ENCODE measurements at places on chromosomes 6 and 20.

DNA sequence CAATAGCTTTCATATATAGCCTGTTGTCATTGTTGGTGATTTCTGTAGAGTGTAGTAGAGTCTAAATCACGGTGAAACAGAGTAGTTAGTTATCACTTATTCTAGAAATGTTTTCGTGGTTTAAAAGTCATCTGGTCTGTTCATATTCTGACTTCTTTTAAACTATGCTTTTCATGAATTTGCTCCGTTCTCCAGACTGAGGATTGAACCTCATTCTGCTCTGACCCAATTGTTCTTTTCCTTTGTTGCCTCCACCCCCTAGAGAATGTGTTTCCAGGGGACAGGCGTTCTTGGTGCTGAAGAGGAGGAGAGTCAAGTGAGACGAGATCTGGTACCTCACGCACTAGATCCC lies 748 bp upstream of the ZNF292 start:
- DNase-seq, result no peak

DNA sequence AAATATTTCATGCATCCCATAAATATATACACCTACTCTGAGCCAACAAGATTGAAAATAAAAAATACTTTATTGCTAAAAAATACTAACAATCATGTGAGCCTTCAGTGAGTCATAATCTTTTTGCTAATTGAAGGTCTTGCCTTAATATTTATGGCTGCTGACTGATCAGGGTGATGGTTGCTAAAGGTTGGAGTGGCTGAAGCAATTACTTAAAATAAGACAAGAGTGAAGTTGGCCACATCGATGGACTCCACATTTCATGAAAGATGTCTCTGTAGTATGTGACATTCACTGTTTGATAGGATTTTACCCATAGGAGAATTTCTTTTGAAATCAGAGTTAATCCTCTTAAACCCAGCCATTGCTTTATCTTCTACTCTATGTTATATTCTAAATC lies 11.1 kb downstream of the TRDN start:
- DNase-seq, result no peak

- DNase-seq, result no peak
Observed at GRCh38 chr6:131103296-131103695, 32.0 kb upstream of the AKAP7 start.

GRCh38 chr20:52103335-52103912 lies 88.2 kb downstream of the ZFP64 start:
- peak; percentile 8 for DNase-seq

DNA sequence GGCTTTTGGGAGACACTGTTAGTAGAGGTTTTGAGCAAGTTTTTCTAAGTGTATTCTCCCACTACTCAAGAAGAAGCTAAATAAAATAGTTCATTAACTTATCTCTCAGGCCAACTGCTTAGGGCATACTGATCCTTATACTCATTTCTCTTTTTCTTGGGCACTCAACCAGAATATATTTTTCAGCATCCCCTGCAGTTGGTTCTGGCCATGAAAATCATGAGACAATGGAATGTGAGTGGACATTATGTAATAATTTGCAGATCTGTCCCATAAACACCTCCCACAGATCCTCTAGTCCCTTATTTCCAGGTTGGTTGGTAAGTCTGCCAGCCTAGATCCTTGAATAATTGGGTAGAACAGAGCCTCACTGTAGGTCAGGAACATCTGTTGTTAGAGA lies 136.7 kb downstream of the AIG1 start:
- DNase-seq, result no peak

DNA sequence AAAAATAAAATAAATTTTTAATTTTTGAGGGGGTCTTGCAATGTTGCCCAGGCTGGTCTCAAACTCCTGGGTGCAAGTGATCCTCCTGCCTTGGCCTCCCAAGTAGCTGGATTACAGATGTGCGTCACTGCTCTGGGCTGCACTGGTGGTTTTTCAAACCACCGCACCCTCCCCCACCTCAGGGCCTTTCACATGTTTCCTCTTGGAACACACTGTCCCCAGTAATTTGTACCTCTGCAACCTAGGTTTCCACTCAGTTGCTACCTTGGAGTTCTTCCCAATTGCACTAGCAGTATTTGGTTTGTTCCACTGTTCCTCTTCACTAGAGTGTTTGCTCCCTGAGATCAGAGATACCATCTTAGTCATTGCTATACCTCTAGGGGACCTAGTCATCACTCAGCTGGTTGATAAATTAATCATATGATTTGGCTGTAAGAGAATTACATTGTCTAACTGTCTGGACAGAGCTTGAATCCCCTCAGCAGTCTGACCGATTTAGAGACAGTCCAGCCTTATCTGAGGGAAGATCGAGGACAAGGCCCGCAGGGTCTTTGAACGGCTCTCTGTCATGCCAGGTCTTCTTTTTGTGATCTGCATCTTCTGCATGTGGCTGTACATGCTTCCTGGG lies 32.0 kb downstream of the CEP43 start:
- DNase-seq, result no peak

GRCh38 chr6:119250036-119250435 lies 99.5 kb downstream of the MAN1A1 start:
- DNase-seq, result no peak

DNA sequence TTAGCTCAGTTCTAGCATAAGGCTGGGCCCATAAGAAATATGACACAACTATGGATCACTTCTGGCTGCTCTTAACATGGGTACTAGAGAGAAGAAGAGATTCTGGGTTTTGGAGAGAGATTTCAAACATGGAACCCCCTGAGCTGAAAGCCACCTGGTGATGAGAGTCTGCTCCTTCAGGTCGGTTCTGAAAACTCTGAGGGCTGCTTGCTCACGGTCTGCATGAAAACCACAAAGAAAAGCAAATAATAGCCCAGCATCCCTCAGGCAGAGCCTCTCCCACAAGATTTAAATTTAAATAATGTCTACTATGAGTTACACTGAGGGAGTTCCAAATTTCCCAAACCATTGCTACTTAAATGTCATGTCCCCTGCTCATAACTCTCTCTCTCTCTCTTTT lies 301.5 kb downstream of the BMP7 start:
- no peak for DNase-seq

DNA sequence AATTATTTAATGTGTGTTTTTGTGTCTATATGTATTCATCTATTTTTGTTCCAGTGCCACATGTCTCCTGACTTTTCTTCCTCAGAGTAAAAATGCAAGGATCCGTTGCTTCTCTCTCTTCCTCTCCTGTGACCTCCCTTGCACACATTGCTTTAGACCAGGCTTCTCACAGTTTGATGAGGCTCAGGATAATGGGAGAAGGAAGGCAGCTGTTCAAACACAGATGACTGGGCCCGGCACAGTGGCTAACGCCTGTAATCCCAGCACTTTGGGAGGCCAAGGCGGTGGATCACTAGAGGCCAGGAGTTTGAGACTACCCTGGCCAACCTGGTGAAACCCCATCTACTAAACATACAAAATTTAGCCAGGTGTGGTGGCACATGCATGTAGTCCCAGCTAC lies 241.9 kb downstream of the SAMD5 start:
- DNase-seq, result no peak

DNA sequence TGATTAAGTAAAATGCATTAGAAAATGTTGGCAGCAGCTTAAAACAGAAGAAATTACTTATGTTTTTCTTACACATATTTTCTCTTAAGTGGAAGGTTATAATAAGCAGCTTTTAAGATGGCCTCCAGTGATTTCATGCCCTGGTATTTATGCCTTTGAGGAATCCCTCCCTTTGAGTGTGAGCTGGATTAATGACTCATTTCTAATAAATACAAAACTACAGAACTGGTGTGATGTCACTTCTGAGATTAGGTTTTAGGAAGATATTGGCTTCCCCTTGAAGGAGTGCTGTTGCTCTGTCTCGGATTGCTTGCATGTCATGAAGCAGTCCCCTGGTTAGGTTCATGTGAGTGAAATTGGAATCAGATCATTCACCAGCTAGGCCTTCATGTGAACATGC lies 143.2 kb upstream of the EPHA7 start:
- no peak for DNase-seq

- DNase-seq, result no peak
Observed at GRCh38 chr6:101845621-101846020, 452.1 kb downstream of the GRIK2 start.

GRCh38 chr6:113137426-113137825 lies 719.7 kb upstream of the MARCKS start:
- no peak for DNase-seq

GRCh38 chr6:16747232-16748024 lies 13.8 kb downstream of the ATXN1 start:
- no peak for DNase-seq

GRCh38 chr6:105688573-105688972 lies 285.7 kb upstream of the PREP start:
- DNase-seq, result no peak

GRCh38 chr6:87431263-87431662 lies 23.5 kb downstream of the CFAP206 start:
- no peak for DNase-seq

- DNase-seq, result no peak
Observed at GRCh38 chr20:62692176-62692575, 16.5 kb upstream of the NTSR1 start.

- no peak for DNase-seq
Observed at GRCh38 chr20:15411781-15412180, 1074.4 kb upstream of the FLRT3 start.

- no peak for DNase-seq
Observed at GRCh38 chr6:141594874-141595273, 537.9 kb upstream of the GJE1 start.

- peak; percentile 35 for DNase-seq
Observed at GRCh38 chr6:169723200-169723909, 945 bp downstream of the PHF10 start.
